ENCODE measurements at places on chromosomes 7 and 10.

GRCh38 chr7:93843260-93843659, 47.3 kb downstream of the TFPI2 start:
- DNase-seq = no peak

GRCh38 chr7:3138997-3139396, 95.3 kb upstream of the CARD11 start:
- DNase-seq = no peak

- DNase-seq = no peak
Measured at GRCh38 chr7:1969459-1970284, 263.1 kb downstream of the MAD1L1 start.

DNA sequence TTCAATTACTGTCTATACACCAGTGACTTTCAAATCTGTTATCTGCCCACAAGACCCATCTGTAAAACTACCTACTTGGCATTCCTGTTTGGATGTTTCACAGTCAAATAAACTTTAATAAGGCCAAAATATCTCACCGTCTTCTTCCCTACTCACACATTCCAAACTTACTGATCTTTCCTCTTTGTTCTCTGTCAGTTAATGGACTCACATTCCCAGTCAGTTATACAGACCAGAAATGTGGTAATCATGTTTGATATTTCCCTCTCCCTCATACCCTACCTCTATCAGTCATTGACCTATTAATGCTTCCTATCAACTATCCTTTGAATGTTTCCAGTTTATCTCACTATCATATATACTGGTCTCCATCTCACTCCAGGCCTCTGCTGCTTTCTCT, 28.5 kb upstream of the HDAC9 start:
- DNase-seq = no peak

DNA sequence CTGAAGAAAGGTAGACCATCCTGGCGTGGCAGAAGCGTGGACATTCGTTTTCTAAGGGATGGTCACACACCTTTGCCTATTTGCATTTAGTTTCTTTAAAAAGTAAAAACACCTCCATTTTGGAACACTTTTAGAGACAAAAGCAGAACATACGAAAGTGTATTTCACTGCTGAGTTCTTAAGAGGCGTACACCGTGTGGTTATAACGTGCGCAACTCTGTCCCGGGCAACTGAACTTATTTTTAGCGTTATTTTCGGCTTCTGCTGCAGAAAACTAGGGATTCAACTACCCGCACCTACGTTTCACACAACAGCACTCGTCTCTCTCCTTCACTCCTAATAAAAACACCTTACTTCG, 557 bp upstream of the LSM8 start:
- DNase-seq = peak; percentile 4

DNA sequence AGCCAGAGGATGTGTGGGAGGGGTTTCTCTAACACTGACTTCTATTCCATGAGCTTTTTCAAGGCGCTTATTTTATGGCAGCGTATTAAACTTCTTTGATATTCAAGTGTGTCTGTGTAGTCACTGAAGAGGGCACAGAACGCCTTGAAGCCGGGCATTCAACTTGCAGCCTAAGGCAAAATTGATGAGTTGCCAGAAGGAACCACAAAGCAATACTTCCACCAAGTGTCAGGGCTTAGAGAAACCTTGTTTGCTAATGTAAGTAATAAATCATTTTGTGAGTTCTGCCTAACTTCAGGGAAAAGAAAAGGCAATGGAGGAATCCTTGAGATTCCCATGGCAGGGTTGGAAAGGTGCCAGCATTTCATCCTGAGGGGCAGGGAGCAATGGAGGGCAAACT, 163.8 kb downstream of the LCOR start:
- no peak for DNase-seq

- no peak for DNase-seq
Measured at GRCh38 chr10:14659626-14660196, 115.0 kb downstream of the FAM107B start.

- no peak for DNase-seq
Measured at GRCh38 chr10:50271564-50272250, 20.4 kb upstream of the ASAH2 start.

- DNase-seq = no peak
Measured at GRCh38 chr10:68027429-68027828, 47.7 kb downstream of the HERC4 start.

DNA sequence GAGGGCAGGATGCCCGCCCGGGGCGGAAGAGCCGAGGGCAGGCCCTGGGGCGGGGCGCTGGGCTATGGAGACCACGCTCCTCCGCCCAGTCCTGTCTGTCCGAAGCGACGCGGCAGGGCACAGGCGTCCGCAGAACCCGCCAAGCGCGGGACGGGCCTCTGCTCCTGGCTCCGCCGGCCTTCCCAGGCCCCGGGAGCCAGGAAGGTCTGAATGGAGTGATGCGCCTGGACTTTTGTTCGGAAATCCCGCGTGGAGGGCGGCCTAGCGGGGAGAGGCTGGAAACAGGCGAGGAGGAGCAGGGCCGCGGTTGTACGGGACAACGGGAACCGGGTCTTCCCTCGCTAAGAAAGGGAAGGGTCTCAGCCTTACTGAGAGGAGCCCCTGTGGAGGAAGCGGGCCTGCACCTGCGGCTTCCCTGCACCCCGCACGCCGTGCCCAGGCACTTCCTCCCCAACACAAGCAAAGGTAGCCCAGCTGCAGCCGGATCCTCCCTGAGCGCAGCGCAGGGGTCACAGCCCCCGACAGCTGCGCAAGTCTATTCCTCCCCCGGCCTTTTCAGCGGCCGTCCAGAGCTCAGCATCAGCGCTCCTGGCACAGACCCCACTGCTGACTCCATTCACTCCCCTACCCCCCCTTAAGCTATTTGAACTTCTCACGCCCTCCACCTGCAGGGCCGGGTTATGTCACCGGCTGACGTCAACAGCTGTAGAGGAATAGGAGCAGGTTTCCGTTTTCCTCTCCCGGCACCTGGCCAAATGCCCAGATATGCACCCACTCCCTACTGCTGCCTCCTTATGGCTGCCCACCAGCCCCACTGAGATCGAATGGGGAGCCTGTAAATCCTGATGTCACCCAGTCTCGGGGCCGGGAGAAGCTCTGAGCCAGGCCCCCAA, 143.2 kb upstream of the RET start:
- DNase-seq = peak; percentile 26

- no peak for DNase-seq
Measured at GRCh38 chr10:132687181-132687892, 98.6 kb downstream of the NKX6-2 start.

DNA sequence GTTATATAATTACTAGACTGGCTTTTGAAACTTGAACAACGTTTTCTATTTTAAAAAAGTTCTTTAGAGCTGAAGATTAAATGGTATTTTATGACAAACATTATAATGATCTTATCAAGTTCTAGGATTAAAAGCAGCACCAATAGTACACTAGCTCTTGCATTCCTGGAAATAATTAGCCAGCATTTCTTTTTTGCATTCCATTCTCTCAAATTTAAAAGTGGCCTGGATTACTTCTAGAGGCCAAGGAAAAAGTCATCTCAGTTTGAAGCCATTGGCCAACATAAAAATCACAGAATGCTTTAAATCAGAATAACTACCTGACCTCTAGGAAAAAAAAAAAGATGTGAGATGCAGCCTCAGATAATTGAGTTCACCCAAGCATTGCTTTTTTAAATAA, 1326.4 kb upstream of the SORCS1 start:
- no peak for DNase-seq

- no peak for DNase-seq
Measured at GRCh38 chr10:5509236-5509635, 9.9 kb upstream of the CALML5 start.

DNA sequence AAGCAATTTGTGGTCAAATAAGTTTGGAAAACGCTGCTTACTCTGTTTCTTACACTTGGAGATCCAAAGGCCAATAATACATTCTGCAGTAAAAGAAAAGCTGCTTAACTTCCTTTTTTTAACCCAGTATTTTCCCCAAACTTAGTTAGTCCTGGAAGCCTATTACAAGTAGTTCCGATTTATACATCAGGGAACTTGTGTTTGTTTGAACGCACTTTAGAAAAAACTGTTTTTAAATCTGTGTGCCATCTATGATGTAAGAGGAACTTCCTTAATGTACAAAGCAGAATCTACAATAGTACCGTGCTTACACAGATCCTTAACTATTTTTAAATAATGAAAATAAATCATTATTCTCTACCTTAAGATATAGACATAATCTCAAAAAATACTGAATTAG, 23.0 kb downstream of the SFR1 start:
- DNase-seq = no peak

GRCh38 chr10:248307-248706, 113.1 kb downstream of the ZMYND11 start:
- no peak for DNase-seq

DNA sequence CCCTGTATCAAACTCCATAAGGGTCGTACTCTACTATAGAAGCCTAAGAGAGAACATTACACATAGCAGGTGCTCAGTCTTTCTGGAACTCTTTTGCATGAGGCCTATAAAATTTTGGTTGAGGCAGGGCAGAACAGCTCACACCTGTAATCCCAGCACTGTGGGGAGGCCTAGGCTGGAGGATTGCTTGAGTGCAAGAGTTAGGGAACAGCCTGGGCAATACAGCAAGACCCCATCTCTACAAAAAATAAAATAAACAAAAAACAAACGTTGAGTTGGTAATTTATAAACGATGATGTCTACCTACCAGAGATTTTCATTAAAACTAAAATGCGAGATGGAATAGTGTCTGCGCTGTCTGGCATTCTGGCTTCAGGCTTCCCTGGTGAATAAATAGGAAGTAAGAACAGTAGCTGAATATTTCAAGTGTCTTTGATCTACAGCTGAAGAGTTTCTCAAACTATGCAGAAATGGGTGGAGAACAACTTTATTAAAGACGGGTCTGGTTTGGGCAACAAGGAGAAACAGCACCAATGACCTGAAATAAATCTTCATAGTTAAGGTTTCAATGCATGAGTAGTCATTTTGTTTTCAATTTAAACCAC, 774 bp downstream of the PON2 start:
- no peak for DNase-seq

DNA sequence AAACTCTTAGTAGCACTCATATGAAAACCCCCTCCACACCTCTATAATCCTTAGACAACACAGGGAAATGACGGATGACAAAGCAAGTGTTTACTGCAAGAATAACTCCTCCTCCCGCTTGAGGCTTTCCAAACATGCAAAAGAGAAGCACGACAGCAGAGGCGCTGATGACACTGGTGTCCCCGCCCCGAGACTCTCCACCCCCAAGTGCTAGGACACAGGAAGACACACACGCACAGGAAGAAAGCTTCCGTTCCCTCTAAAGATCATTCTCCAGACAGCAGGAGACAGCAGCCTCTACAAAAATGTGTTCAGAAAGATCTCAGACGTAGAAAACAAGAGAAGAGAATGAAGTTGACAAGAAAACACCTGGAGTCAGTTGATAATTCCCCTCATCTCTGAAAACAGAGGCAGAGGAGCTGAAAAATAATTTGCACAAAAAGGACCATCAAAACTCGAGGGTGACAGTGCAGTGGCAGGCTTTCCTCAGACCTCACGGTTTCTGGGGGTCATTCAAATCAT, 90.2 kb downstream of the DLG5 start:
- DNase-seq = no peak

DNA sequence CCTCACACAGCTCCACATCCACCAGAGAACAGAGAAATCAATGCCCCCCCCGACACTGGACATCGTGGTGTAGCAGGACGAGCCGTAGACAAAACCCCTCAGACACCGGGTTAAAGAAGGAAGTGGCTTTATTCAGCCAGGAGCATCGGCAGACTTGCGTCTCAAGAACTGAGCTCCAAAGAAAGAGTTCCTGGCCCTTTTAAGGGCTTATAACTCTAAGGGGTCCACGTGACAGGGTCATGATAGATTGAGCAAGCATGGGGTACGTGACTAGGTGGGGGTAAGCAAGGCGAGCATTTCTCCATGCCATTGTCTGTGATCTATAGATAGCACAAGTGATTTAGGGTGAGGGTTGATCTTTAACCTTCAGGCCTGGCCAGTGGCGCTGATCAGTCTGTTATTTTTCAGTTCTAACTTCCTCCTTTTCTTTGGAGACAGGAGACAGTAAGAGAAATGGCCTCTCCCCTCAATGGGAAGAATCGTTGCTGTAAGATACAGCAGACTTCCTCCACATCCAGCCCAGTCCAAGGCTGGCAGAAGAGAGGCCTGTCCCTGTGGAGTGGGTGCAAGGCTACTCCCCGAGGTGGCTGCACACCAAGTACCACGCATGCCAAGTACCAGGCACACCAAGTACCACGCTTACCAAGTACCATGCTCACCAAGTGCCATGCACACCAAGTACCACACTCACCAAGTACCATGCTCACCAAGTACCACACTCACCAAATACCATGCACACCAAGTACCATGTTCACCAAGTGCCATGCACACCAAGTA, 19.5 kb upstream of the PPP2R2D start:
- no peak for DNase-seq

DNA sequence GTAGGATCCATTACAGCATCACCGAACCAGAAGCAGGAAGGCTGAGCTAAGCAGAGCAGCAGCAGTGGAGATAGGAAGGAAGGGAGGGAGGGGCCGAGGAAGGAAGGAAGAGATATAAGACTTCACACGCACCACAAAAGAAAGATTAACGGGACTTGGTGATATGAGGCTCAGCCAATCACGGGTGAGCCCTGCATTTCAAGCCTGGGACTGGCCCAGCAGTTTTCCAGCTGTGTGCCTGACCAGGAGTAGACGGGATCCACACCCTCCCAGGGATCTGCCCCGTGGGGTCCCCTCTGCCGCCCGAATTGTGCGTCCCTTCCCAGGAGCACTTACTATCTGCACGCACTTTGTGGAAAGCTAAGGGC, 16.2 kb downstream of the ATG9B start:
- DNase-seq = no peak

- DNase-seq = no peak
Measured at GRCh38 chr7:36707898-36708297, 16.4 kb downstream of the AOAH start.

GRCh38 chr7:106039486-106040060, 72.5 kb downstream of the SYPL1 start:
- DNase-seq = no peak

GRCh38 chr7:96004578-96004977, 232.2 kb downstream of the DYNC1I1 start:
- no peak for DNase-seq

GRCh38 chr7:128951296-128951695, 13.6 kb downstream of the IRF5 start:
- no peak for DNase-seq

GRCh38 chr10:91944880-91945630, 21.5 kb downstream of the BTAF1 start:
- DNase-seq = no peak

- DNase-seq = no peak
Measured at GRCh38 chr7:149367418-149368180, 93.3 kb downstream of the ZNF777 start.

DNA sequence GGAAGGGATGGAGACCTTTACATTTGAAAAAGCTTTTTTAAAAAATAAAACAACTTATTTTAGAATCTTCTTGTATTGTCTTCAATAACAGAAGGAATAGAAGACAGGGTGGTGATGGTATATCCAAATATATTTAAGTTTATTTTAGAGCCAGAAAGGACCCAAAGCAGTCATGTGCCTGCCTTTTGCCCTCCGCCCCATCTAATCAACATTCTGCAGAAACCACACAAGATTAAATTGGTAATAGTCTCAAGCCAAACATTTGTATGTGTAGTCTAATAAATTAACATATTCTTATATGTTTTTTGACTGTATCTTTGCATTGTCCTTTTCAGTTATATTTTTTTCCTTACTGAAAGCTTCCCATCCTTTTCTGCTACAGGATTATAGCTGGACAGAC, 16.5 kb upstream of the NUP42 start:
- DNase-seq = no peak
